ENCODE measurements at places on chromosomes 7 and 10. TPM values are rescaled to one million over a fixed set of nuclear protein-coding genes. Genes with fewer than 3 reads are reported as not detected.

- H3K4me3 ChIP-seq: no peak overlapping the region
- no peaks in the 10 kb centered on the region for H3K27me3 ChIP-seq
- no peaks in the 10 kb centered on the region for H3K4me1 ChIP-seq
- no peaks in the 10 kb centered on the region for H3K36me3 ChIP-seq
- H3K27ac ChIP-seq: no peak overlapping the region
Measured at GRCh38 chr10:18293536-18294510, 153.6 kb downstream of the CACNB2 start.

DNA sequence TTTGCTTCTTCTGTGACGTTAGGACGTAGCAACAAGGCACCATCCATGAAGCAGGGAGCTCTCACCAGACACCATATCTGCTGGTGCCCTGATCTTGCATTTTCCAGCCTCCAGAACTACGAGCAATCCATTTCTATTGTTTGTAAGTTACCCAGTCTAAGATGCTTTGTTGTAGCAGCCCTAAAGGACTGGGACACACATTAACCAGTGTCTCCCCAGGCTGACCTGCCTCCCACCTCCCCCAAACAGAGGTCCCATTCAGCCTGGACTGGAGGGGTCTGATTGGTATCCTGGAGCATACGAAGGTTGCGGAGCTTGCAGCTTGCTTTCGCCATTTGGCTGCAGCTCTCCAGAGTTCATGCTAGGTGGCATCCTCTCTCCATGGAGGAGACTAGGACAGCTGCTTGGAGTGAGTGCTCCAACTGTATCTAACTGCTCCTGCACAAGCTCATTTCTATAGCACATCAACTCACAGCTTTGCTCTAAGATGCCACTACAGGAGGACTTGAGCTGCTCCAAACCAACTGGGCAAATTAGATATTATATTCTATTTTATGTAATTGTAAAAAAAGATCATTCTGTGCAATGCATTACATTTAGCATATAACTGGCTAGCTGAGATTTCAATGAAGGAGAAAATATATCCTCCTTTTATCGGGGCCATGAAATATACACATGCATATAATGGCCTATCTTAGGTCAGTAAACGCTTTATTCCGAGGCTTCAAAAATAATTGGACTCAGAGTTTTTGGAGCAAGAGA lies 8.0 kb upstream of the GRK5 start:
- no peak overlapping the region for H3K4me3 ChIP-seq
- no peaks in the 10 kb centered on the region for H3K36me3 ChIP-seq
- DNase-seq: peak; percentile 43
- no peak overlapping the region for H3K27ac ChIP-seq

GRCh38 chr7:87148332-87148955 lies 3.8 kb upstream of the DMTF1 start:
- H3K27me3 ChIP-seq: no peaks in the 10 kb centered on the region
- H3K27ac ChIP-seq: no peak overlapping the region
- no peak overlapping the region for H3K4me3 ChIP-seq

GRCh38 chr7:116392806-116393205 lies 106.7 kb upstream of the CAV2 start:
- no peaks in the 10 kb centered on the region for H3K36me3 ChIP-seq
- peaks cover 9% of the 10 kb centered on the region for H3K4me1 ChIP-seq
- no peaks in the 10 kb centered on the region for H3K27me3 ChIP-seq
- peak overlapping the region; percentile 43 for H3K27ac ChIP-seq
- H3K4me3 ChIP-seq: no peak overlapping the region
- no peak for DNase-seq

Gene METTL27
- 0.65 TPM for total RNA-seq

- H3K4me3 ChIP-seq: no peak overlapping the region
- no peaks in the 10 kb centered on the region for H3K27me3 ChIP-seq
Measured at GRCh38 chr7:131657881-131658280, 101.5 kb upstream of the PODXL start.

DNA sequence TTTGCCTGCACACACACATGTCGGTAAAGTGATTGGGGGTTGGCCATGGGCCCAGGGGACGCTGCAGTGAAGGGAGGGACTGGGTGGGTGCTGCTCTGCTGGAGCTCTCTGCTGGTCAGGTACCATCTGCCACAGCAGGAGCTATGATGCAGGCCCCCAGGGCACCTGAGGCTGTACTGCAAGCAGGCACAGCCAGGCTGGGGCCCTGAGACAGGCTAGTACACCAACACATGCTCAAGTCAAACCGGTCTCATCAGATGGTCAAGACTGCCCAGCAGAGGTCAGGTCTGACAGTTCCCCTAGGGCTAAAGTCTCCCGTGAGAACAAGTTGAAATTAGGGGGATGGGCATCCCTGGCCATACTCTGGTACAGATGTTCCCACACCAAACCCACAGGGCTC lies 118.3 kb upstream of the THSD7A start:
- DNase-seq: no peak
- H3K27ac ChIP-seq: no peak overlapping the region
- H3K36me3 ChIP-seq: no peaks in the 10 kb centered on the region
- H3K27me3 ChIP-seq: no peaks in the 10 kb centered on the region
- no peak overlapping the region for H3K4me3 ChIP-seq

Gene ZNF25
- 35.0 TPM for total RNA-seq

Gene INSYN2A
- total RNA-seq: not detected

Gene WDR91
- 5.4 TPM for total RNA-seq

GRCh38 chr10:116588995-116589394 lies 1.8 kb upstream of the PNLIPRP1 start:
- H3K36me3 ChIP-seq: no peaks in the 10 kb centered on the region
- H3K27me3 ChIP-seq: no peaks in the 10 kb centered on the region
- no peaks in the 10 kb centered on the region for H3K4me1 ChIP-seq

- peak overlapping the region; percentile 74 for H3K4me3 ChIP-seq
- H3K27ac ChIP-seq: peak overlapping the region; percentile 53
- H3K27me3 ChIP-seq: no peaks in the 10 kb centered on the region
Measured at GRCh38 chr7:99579956-99580777, 17.9 kb upstream of the TMEM225B start.

- DNase-seq: no peak
- H3K4me1 ChIP-seq: no peaks in the 10 kb centered on the region
- H3K27me3 ChIP-seq: no peaks in the 10 kb centered on the region
Measured at GRCh38 chr10:110448682-110449418, 48.9 kb upstream of the DUSP5 start.

DNA sequence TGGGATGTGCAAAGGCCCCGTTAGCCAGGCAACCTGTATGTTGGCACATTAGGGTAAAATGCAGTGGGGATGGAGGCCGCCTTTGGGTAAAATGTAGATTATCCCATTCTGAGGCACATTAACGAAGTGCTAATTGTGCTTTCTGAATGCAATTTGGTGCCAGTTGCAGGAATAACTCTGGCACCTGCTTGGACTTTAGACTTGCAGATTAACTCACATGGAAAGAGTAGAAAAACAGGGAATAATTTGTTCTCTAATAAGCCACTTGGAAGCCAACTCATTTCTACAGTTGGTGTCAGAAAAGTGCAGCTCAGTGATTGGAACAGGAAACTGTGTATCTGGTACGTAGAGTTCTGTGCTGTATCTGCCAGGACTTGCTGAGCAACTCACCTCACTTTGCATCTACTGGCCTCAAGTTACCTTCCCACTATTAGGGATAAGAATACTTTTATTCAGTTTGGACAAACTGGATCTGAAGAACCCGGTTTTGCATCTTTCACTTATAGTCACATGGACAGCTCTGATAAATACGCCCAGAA lies 377.4 kb upstream of the PODXL start:
- H3K4me1 ChIP-seq: no peaks in the 10 kb centered on the region
- no peak overlapping the region for H3K27ac ChIP-seq
- no peaks in the 10 kb centered on the region for H3K27me3 ChIP-seq

Gene IL6
- not detected for total RNA-seq

DNA sequence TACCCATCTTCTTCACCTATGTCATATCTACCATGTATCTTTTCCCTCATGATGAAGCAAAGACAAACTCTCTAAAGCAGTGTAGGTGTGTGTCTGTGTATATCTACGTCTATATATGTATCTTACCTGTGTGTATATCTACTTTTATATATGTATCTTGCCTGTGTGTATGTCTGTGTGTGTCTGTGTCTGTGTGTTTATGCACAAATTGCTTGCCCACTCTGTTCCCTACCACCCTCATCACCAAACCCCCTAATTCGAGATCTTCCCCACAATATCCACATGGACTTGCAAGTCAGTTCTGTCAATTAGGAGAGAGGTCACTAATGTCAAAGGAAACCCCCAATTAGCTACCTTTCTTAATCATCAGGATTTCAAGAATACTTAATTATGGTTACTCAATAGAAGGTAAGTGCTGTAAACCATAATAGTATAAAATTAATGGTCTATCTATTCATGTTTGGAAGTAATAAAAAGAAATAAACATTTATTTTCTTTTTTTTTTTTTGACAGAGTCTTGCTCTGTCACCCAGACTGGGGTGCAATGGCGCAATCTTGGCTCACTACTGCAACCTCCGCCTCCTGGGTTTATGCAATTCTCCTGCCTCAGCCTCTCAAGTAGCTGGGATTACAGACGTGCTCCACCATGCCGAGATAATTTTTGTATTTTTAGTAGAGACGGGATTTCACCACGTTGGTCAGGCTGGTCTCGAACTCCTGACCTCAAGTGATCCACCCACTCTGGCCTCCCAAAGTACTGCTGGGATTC lies 43.6 kb downstream of the ANKRD61 start:
- no peaks in the 10 kb centered on the region for H3K4me1 ChIP-seq
- H3K4me3 ChIP-seq: no peak overlapping the region
- no peaks in the 10 kb centered on the region for H3K36me3 ChIP-seq
- H3K27ac ChIP-seq: no peak overlapping the region

DNA sequence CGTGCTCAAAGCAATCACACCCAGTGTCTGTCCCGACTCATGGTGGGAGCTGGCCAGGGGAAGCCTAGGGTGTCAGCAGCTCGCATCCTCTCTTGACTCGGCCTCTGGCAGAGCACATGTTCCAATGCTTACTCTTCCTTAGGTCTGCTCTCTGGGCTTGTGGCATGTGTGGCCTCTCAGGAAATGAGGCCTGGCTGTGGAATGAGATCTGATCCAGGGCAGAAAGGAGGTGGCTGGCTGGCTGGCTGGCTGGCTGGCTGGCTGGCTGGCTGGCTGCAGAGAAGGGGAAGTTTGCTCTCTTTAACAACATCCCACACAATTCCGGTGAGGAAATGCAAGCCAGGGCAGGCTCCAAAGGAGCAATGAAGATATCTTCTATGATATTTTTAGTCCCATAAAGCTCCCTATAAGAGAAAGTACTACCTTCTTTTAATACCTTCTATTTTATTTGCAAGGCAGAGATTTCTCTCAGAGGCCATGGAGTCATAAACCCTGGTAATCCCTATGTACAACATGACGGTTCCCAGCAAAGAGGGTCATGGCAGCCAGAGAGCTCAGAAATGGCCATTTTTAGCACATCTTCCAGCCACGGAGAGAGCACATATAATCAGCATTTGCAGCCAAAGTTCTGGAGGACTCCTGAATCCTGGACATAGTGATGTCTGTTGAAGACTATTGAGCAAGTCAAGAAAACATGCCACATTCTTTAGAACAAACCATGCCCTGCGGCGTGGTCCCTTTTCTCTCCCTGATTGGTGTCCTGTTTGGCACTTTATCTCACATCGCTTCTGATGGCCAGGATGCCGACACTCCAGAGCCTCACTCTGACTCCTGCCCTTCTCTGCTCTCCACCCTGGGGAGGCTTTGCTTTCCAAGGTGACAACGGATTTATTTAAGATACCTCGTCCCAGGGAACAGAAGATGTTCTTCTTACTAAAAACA lies 153.7 kb downstream of the FANK1 start:
- H3K27me3 ChIP-seq: no peaks in the 10 kb centered on the region
- no peaks in the 10 kb centered on the region for H3K36me3 ChIP-seq
- no peak overlapping the region for H3K27ac ChIP-seq
- DNase-seq: no peak

DNA sequence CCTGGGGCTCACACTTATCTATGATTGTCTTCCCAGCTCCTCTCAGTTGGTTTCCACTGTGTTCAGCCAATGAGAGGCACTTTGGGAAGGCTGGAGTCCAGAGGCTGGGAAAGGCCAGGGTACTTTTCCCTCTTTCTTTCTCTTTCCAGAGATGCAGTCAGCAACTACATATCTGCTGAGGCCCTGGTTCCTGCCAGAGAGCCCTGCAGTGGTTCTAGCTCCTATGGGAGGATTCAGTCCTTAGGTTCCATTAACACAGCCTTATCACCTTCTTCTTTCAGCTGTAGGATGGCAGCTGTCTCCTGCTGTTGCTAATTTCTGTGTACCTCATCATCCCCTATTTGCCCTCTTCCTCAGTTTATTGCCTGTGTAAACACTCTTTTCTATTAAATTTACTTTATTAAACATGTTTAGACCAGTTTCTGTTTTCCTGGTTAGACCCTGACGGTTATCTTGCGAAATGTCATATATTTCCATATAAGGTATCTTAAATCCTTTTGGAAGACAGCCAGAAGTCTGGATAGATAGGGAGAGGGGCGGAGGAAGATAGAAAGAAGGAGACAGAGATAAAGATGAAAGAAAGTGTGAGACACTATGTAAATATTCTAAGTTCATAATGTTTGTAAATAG lies 100.3 kb downstream of the HGF start:
- DNase-seq: no peak
- H3K36me3 ChIP-seq: no peaks in the 10 kb centered on the region
- H3K27me3 ChIP-seq: no peaks in the 10 kb centered on the region

- H3K36me3 ChIP-seq: peaks cover 2% of the 10 kb centered on the region
- no peak for DNase-seq
- H3K27ac ChIP-seq: no peak overlapping the region
Measured at GRCh38 chr10:15123749-15124184, 26.6 kb downstream of the RPP38 start.

DNA sequence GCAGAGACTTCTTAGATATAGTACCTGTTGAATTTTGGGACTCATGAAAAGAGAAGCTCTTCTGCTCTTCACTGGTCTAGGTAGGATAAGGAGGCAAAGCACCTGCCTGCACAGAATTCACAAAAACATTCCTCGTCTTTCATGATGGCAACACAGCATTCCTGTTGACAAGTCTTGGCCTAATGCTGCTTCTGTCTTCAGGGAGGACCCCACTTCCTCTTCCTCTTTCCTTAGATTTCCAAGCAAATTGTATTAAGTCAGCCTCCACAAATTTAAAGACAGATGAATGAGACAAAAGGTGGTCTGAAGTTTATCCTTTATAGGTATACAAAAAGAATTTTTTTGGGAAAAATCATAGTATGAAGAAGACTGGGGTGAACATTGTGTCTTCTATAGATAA lies 64.9 kb downstream of the DNAJB9 start:
- H3K4me3 ChIP-seq: no peak overlapping the region
- H3K27me3 ChIP-seq: no peaks in the 10 kb centered on the region

DNA sequence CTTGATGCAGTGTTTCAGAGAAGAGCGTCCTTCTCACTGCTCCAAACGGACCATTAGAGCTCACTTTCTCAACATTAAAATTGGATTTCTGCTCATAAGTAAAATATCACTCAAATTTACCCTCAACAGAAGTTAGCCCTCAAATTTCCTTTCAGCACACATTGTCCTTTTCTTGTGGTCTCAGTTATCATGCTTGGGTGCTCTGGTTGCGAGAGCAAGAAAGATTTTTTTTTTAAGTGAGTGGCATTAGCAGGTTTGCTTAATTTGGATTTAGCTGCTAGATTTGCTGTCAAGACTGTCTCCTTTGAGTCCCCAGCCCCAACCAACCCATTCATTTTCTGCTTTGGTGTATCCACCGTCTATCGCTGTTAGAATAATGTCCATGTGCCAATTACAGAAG lies 2.6 kb upstream of the CH25H start:
- no peaks in the 10 kb centered on the region for H3K36me3 ChIP-seq
- DNase-seq: no peak
- peaks cover 9% of the 10 kb centered on the region for H3K4me1 ChIP-seq
- H3K4me3 ChIP-seq: no peak overlapping the region
